Esophagus squamous epithelium (tissue), 5 donors: ENCODE measurements at places on chromosomes 12 and 14. TPM values are rescaled to one million over a fixed set of nuclear protein-coding genes. Genes with fewer than 3 reads are reported as not detected.
A peak's percentile ranks its signal among the peaks of the same experiment; 100 is the strongest.

GRCh38 chr12:52742822-52743457 is 34.2 kb downstream of the KRT76 start:
- no peak for DNase-seq

ARHGAP5 gene
- 77.7 TPM for total RNA-seq

DNA sequence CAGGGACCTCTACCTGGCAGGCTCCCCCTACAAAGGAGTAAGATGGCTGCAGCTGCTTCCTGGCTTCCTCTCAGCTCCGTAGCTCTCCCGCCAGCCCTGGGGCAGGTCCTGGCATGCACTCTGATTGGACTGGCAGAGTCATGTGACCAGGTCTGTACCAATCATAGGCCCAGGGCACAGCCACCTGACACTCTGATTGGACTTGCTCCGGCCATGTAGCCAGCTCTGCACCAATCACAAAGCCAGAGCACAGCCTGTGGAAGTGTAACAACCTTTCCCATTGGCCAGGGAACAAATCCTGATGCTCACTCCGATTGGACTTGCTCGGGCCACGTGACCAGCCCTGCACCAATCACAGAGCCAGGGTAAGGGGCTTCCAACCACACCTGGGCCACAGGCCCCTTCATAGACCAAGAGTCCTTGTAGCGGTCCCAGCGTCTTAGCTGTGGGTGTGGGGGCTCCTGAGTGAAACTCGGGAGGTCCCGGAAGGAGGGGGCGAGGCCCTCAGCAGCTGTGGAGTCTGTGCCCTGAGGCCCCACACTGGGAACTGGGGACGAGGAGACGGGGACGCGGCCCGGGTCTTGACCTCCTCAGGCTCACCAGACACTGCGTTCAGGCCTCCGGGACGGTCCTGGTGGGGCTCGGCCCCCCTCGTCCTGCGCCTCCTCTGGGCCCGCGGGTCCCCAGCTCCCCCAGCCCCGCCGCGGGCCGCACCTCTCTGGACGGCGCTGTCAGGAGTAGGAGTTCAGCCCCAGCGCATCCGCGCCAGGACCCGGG is 210.6 kb downstream of the ADGRD1 start:
- no peak for DNase-seq

KIAA0586 gene
- total RNA-seq = 16.8 TPM

DNA sequence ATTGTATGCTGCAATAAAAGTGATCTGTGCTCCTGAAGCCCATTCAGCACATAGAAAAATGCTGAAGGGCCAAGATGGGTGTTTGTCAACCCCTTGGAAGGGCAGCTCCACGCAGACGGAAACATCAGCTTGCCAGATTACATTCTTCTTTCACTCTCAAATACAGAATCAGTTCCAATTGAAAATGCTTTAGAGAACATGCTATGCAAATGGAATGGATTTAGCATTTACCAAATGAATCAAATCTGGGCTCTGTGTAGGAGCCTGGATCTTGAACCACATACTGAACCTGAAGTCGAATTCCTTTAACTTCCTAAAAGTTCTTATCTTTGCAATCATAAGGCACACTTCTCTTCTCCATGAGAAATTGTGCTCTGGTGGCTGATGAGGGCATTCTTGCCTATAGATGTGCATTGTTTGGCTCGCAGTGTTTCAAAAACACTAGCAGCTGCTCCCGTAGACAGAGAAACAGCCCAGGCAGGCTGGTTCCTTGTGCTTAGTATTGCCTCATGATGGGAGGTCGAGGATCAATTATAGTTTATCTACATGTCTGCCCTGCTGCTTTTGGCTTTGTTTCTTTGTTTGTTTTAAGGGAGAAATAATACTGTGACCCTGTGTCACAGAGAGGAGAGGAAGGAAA is 489.8 kb upstream of the FLRT2 start:
- DNase-seq = no peak

IFNG-AS1 gene
- 0.57 TPM for total RNA-seq

GRCh38 chr12:120241561-120242274 is 23.8 kb downstream of the PXN start:
- no peak for DNase-seq

PITPNM2 gene
- total RNA-seq = 8.3 TPM

GRCh38 chr12:100675432-100675831 is 101.9 kb downstream of the GAS2L3 start:
- DNase-seq = no peak

DNA sequence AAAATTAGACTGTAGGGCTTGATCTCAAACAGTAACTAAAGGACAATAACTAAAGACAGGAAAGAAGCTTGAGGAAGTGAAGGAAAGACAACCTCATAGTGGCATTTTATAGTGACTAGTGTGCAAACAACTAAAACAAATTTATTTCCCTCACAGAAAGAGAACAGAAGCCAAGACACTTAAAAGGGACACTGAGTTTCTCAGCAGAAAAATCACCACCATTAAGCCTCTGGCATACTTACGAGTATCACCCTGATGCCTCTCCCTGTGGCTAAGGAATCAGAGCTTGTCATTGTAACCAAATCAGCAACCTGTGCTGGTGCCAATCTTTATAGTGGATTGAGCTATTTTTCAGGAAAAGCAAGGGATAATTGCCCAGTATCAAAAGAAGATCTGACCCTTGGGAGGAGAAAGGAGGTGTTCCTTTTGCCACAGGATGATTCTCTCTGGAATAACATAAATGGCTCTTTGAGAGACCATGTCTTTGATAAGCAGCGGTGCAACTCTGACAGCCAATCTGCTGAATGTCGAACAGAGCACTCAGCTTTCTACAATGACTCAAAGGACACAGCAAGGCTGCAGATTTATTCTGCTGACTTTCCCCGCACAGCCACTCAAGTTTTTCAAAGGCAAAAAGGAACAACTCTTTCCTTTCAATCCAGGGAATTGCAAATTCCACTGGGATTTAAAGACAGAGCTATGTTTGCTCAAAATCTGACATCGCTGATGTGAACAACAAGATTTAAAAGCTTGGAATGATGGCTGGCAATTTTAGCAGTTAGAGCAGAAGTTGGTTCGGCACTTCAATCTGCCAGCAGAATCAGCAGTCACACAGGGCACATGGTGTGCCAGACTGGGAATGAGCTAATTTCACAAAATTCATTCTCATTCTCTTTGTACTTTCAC is 34.6 kb downstream of the ATF7 start:
- no peak for DNase-seq

GRCh38 chr14:69117020-69117767 is 35.7 kb downstream of the DCAF5 start:
- no peak for DNase-seq

DNA sequence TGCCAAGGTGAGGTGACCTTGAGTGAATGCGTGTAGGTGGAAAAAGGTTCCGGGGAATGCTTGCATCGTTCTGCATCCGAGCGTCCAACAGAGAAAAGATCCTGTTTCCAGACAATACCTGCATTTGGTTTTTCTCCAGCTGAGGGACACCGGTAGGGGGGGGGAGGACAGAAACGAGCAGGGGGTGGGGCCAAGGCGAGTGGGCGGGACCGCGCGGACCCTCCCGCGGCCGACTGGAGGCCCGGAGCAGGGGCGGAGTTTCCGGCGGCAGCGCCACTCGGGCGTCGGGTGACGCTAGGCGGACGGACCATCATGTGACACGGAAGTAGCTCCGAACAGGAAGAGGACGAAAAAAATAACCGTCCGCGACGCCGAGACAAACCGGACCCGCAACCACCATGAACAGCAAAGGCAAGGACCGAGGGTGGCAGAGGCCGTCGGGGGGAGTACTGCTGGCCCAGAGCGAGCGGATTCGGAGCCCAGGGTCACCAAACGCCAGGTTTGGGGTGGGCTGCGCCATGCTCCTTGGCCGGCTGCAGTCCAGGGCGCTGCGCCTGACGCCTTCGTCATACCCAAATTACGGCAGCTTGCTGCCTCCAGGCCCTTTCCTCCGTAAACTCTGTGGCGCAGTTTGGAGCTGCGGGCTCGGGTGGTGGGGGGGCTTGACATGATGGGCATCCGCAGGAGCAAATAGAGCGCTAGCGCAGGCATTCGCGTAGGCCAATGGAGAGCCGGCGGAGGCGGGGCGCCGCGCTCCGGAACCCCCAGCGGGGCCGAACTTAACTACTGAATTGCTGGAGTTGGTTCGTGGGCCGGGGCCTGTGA is at the start of gene DAZAP2:
DAZAP2 (plus strand) TSS at position 317 of the 825 bp plus-strand sequence; CDS start at position 399, 82 bp downstream.
- peak; percentile 76 for DNase-seq

- no peak for DNase-seq
Measured at GRCh38 chr14:102066041-102066451, 20.8 kb downstream of the HSP90AA1 start.

PTGDR gene
- 0.57 TPM for total RNA-seq

- DNase-seq = no peak
Measured at GRCh38 chr12:127479256-127479655, 787.7 kb upstream of the TMEM132C start.

DNA sequence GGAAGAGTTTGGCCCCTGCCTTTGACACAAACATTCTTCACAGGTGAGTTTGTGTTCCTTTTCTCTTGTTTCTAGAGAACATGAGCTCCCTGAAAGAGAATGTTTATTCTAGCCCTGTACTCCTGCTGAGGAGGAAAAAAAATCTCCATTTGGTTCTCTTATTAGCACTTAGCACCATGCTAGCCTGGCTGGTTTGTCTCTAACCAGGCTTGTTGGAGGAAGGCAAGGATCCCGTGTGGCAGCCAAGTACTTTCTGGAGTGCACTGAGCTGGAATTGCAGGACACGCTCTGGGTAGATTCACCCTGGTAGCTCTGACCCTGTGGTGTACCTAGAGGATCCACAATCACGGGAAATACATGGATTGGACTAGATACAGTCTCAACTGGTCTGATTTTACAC is 41.9 kb downstream of the KCNA1 start:
- DNase-seq = no peak

EML5 gene
- total RNA-seq = 1.6 TPM

DNA sequence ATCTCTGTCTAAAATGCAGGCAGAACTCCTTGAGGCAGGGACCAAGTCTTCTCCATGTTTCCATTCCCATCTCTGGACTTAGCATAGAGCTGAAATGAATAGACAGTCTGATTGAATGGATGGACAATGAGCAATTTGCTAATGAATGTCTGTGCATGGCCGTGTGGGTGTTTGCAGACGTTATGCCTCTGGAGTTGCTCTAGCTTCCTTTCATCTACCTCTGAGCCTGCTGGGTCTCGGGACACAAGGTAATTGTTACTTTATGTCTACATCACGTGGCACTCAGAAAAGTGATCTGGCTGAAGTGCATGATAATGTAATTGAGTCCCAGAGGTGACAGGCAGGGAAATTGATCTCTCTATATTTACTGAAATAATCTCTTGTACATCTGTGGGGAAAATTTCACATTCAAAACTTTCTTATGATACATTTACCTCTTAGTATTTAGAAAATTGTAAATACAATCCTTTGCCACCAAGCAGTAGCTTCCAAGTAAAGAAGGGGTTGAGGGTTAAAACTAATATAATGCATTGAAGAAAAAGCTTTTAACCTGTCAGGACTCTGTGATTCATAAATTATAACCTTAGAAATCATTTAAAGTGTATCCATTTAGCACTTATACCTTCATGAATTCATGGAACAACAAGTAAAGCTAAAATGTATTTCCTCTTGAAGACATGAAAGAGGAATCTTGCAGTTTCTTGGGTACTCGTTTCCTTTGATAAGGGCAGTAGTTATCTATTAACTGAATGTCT is 424.1 kb downstream of the APAF1 start:
- DNase-seq = no peak

DNA sequence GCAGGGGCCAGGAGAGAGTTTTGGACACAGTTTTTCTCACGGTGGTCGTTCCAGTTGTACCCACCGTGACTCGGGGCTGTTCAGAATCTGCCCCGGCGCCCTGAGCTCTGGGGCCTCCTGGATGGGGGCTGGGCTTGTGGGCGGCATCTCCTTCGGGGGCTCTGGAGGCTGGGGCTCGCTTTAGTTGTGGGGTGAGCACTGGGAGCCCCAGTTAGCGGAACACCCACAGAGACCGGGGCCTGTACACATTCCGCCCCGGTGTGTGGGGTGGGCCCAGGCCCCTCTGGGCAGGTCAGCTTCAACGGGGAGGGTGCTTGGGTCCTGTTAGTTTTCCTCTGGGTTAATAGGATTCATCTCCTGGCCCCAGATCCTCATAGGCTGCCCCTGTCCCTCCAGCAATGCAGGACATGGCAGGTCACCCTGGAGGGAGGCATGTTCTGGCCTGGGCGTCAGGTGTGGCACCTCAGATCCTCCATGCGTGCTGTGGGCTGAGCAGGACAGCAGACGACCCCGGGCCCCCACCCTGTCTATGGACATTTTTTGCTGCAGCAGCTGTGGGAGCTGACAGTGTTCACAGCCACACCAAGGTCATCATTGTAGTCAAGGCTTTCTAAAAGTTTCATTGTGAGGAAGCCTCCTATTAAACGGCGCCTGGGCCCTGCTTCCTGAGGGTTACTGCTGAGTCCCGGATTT is 393.2 kb downstream of the TMEM121 start:
- DNase-seq = no peak

DNA sequence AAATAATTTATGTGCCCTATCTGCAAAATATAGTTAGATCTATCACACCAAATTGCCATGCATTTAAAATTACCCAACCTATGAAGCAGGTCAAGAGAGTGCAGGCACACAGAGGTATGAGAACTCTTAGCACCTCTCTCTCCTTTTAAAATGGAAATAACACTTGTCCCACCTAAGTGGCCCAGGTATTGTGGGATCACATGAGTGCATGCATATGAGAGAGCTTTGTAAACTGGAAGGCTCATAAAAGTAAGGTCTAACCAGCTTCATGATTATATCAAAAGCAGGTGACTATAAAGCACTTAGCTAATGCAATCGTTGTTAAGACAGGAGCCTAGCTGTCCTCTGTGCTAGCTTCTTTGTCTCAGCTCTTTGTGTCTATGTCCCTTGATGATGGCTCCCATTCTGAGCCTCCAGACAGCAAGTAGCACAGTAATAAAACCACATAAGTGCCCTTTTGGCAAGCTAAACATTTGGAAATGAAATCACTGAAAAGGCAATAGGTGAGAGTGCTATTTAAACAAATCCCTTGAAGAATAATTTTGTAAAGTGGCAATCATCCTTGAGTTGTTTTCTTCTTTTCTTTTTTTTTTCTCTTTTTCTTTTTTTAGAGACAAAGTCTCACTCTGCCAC is 219.0 kb downstream of the NTF3 start:
- no peak for DNase-seq

DNA sequence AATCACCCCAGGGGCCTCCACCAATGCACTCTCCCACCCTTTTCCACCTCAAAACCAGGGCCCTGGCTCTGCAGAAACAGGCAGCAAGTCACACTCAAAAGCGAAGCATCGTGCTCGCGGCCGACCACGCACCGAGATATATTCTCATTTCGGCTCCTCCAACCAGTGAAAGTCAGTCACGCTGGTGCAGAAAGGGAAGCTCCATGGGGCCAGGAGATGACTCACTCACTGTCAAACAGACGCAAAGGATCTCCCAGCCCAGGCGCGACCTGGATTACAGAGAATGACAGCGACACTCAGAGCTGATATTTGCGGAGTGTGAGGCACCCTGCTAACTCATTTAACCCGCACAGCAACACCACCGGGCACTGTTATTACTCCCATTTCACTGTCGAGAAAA is 173.6 kb downstream of the CALM1 start:
- no peak for DNase-seq

GRCh38 chr14:64220466-64220865 is 73.7 kb downstream of the ESR2 start:
- DNase-seq = no peak
